Activated effector memory CD4-positive, alpha-beta T cell treated with anti-CD3 and anti-CD28 coated beads, Interleukin-2, amount 50 U/mL, for 16 hours (primary cell): ENCODE measurements at places on chromosomes 6 and 20.

- DNase-seq, result no peak
Observed at GRCh38 chr6:29999416-29999815, 57.1 kb downstream of the HLA-A start.

- DNase-seq, result no peak
Observed at GRCh38 chr20:20368418-20369249, 730 bp downstream of the INSM1 start.

- DNase-seq, result no peak
Observed at GRCh38 chr6:158575550-158575949, 15.7 kb downstream of the TMEM181 start.

- no peak for DNase-seq
Observed at GRCh38 chr6:3899970-3900439, 50.8 kb downstream of the FAM50B start.

- DNase-seq, result no peak
Observed at GRCh38 chr20:1336699-1337367, 7.9 kb upstream of the SDCBP2 start.

GRCh38 chr6:155120034-155120433 is 124.9 kb downstream of the TIAM2 start:
- no peak for DNase-seq

GRCh38 chr6:4327841-4328240 is 192.5 kb upstream of the ECI2 start:
- DNase-seq, result no peak

GRCh38 chr20:276620-277495 is 13.7 kb downstream of the C20orf96 start:
- DNase-seq, result peak; percentile 45

DNA sequence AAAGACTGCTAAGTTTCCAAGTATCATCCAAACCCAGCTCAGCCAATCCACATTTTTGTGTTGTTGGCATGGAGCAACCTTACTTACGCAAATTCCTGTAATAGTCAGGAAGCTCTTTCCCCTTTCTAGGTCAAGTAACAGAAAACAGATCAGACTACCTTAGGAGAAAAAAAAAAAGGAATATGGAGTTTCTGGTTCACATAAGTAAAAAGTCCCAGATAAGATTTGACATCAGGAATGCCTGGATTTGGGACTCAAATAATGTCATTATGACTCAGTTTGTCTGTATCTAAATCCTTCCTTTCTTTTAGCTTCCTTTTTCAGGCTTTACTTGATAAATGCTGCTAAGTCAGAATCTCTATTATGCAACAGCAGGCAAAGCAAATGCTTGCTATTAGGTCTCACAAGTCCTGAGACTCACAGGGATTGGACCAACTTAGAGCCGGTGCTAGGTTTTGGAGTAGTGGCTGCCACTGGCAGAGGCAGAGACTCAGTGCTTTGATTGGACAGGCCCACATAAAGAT is 44.5 kb downstream of the NCOA7 start:
- no peak for DNase-seq

GRCh38 chr6:43481591-43482236 is 4.3 kb downstream of the TJAP1 start:
- no peak for DNase-seq

GRCh38 chr6:142274656-142275055 is 27.2 kb upstream of the ADGRG6 start:
- no peak for DNase-seq

GRCh38 chr6:15358579-15359327 is 112.9 kb downstream of the JARID2 start:
- DNase-seq, result no peak

DNA sequence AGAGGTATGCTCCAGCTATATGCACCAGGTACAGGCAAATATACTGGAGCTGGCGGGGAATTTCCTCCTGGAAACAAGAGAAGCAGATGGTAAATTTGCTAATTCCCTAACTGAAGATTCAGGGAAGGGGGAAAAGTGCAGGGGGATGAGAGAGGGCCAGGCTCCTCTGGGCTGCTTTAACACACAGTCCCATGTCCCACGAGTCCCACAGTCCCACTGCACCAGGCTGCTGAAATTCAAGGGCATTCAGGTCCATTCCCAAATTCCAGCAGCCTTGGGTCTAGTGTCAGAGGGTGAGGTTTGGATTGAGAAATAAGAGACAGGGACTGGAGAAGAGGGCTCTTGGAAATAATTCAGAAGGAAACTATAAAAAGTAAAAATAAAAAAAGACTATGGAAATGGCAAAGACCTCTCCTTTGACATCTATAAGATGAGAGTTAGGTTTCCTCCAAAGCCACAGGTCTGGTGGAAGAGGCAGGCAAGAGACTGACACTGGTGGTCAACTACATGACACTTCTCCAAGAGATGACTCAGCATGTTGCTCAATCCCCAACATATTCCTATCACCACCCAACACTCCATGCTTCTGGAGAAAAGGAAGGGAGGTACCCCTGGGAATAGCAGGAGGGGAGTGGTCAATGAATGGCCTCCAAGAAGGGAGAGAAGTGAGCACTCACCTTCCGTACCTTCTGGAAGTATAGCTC is 69.2 kb downstream of the TRAM2 start:
- no peak for DNase-seq

DNA sequence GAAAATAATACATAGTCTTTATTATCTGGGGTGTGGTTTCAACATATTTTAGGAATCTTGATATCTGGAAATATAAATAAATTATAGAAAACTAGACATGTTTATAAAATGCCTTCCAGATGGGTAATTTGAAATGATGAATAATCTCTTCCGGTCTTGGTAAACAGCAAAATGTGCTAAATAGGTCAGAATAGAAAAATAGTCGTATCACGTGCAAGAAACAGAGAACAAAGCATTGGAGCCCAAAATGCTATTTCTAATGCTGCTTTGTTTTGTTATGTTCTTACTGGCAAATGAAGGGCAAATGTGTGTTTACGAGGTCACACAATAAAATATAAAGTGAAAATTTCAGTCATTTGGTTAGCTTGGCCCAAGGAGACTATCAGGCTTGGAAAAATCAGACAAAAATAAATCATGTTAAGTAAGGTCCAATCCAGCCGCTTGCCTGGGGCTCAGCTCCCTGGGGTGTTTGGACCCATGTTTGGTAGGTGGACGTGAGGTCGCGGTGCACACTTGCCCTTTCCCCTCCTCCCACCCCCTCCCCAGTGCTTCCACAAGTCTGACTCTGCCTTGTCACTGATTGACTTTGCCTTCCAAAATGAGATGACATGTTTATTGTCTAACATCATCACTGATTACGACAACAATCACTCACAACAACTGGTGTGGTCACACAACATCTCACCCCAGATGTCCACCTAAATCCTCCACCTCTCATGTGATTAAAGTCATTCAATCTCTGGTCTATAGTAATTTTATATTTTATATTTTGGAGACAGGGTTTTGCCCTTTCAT is 56.0 kb downstream of the RIN2 start:
- no peak for DNase-seq

DNA sequence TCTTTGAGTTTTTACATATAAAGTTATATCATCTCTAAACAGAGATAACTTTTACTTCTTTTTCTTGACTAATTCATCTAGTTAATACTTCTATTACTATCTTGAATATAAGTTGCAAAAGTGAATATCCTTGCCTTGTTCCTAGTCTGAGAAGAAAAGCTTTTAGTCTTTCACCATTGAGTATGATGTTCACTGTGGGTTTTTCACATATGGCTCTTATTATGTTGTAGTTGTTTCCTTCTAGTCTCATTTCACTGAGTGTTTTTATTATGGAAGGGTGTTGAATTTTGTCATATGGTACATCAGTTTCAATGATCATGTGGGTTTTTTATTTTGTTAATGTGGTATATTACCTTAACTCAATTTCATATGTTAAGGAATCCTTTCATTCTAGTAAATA is 488.3 kb downstream of the COL12A1 start:
- no peak for DNase-seq

GRCh38 chr6:164337925-164338397 is 923.4 kb downstream of the QKI start:
- no peak for DNase-seq

GRCh38 chr20:46614503-46614902 is 36.8 kb downstream of the SLC13A3 start:
- DNase-seq, result no peak

DNA sequence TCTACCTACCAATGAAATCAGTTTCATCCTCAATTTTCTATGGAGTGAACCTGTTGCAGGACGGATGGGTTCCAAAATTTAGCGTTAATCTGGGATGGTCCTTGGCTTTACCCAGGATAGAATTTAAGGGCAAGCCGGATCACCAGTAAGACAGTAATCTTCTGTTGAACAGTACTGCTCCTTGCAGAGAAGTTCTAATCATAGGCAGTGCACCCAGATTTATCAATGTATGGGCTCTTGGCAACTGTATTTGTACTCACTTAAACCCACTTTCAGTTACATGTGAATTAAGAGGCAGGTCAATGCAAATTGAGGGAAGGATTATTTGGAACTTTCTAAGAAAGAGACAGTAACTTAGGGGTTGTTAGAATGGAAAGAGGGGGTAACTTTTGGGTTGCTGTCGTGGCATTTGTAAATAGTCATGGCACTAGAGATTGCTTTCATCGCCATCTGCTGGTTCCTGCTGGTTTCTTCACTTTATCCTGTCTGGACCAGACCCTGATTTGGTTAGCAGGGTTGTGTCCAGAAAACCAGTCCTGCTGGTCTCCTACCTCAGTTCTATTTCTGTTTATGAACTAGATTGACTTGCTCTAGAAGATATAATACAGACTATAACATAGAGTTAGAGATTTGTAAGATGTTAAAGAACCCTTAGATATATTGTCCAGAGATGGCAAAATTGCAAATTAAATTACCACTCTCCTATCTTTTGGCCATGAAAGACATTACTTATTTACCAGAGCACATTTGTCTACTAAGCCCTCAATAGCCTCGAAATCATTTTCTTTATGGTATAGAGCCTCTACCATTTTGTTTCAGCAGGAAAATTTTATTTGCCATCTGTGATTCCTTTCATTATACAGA is 646.3 kb downstream of the UTRN start:
- DNase-seq, result peak; percentile 64

- no peak for DNase-seq
Observed at GRCh38 chr6:26520237-26520849, 17.8 kb upstream of the HMGN4 start.

DNA sequence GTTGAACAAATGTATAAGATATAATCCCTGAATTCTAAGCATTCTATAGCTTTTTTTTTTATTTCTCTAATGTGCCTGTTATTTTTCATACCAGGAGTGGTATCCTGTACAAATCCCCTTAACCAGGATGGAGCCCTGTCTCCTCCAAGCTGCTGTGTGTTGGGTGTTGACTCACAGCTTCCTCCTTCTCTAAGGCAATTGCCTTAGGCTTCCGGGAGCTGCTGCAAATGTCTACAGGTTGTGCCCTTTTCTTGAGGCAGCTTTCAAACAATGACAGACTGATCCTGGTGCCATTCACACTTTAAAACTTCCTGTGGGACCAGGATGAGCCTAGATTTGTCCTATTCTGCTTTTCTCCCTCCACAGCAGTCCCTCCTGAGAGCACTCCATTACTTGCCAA is 173.2 kb downstream of the BTBD3 start:
- no peak for DNase-seq

DNA sequence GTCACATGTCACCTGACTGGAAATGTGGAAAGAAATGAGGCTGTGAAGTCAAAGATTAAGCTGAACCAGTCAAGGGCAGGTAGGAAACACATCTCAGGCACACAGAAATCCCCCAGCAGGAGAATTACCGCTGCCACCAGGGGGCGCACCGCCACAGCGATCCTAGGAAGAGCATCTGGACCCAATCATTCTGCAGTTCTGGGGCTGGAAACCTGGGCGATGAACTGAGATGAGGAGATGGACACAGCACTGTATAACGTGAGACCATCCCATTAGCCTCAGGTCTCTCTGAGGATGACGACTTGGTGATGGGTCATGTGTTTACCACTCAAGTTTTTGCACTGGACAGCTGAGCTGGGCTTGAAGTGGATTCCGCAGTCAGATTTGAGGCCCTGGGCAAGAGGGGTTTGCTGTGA is 6.5 kb upstream of the SLC24A3 start:
- peak; percentile 84 for DNase-seq

GRCh38 chr6:148775161-148775560 is 28.3 kb downstream of the UST start:
- DNase-seq, result no peak

DNA sequence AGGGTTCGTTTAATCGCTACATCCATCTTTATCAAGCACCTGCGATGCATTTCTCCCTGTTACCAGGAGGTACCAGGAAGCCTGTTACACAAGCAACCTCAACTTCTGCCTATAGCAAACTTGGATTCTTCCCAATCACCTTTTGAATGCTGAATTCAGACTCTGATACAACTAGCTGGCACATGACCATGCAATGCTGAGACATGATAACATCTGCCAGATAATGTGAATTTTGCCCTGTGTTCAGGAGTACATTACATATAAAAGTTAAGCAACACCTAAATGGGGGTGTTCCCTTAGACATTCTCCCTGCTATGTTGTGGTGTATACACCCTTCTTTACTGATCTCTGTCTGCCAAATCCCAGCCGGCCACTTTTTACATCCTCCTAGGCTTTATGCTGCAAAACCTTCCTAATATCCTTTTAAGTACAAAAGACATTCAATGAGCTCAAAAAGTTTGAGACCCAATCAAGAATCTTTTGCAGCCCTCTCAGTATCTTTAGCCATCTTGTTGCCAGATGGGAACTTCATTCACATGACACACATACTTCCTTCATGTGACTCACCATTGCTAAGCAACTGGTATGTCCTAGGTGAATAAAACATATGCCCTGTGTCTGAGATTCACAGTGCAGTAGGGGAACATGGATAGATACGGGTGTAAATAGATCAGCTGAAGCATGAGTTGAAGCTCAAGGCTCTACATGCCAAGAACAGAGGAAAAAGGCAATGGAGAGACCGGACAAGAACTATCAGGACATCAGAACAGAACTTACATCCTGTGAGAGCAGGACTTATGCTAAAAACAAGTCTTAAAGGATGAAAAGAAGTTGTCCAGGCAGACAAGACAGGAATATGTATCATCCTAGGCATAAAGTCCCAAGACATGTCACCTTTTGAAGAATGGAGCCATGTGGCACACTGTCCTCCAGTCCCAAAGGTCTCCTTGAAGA is 84.3 kb downstream of the ZHX3 start:
- no peak for DNase-seq

DNA sequence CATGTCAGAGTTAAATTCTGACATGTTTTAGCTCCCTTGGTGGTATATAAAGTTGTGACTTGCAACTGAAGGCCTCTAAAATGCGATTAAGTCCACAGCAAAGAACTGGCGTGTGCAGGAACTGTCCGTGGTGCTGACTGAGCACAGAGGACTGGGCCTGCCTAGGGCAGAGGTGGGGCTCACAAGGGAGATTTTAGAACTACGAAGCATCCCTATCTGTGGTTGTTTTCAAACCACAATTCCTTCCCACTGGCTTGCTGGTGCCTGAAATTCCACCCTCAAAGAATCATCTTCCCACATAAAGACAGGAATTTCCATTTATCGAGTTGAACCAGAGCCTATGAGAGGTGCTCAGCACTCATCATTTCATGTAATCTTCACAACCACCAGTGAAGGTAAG is 30.1 kb downstream of the RIMS4 start:
- no peak for DNase-seq
